Stimulated activated CD8-positive, alpha-beta memory T cell treated with anti-CD3 and anti-CD28 coated beads, Interleukin-15, amount 100 ng/mL, for 4 hours (primary cell): ENCODE measurements at places on chromosomes 13 and 19.

DNA sequence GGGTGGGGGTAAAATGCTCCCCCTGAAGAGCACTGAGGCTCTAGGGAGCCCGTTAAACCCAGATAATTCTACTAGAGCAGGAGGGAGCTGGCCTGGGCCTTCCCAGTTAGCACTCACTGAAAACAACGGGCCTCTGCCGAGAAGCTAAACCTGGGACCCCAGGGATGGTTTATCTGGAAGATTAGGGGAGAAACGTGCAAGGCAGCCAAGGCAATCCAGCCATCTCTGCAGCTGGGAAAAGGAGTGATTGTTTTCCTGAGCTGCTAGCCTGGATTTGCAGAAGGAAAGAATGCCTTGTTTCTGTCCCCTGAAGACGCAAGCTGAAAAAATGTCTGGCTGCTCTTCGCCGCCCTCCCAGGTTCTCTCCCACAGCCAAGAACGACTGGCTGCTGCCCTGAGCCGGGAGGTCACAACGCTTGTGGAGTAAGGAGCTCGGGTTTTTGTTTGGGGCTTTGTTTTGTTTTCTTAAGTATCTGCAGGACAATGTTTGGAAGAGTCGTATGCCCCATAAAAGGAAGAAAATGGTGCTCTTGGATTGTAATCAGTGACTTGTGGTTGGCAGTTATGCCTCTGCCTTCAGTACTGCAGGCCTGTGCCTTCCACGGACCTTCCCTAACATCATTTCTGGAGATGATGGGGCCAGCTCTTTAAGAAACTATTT lies 31.5 kb downstream of the COL4A2 start:
- DNase-seq = no peak

DNA sequence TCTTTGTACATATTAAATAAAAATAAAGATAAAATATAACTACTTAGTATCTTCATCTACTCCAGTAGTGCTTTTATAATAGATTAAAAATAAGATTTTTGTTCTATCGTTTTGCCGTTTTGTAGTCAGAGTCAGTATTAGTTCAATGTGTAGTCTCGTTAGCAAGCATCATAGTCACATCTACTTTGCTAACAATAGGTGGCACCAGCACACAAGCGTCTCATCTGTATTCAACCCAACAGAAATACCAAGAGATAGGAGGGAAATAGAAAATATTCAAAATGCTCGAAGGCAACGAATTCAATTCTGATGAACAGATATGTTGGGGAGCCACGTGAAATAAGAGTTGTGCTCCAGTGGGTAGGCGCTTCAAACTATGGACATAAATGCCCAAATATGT lies 21.4 kb upstream of the MICU2 start:
- DNase-seq = no peak

GRCh38 chr13:73451221-73452029 lies 392.6 kb downstream of the KLF5 start:
- no peak for DNase-seq

- no peak for DNase-seq
Observed at GRCh38 chr19:42403586-42403985, 13.5 kb upstream of the CNFN start.

DNA sequence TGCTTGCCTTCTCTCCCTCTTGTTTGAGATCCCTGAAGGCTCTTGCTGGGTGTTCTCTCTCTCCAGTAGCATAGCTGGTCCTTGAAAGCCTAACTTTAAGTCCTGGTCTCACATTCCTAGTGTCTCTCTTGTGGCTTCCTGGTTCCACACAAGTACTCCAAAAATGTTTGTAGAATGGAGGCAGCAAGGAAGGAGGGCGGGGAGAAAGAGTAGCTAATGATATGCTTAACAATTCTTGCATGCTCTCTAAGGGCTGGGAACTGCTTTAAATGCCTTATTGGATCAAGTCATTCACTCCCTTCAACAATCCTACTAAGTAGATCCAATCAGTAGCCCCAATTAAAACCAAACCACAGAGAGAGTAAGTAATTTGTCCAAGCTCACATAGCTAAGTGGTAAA lies 357.3 kb downstream of the KLF5 start:
- no peak for DNase-seq

- peak; percentile 19 for DNase-seq
Observed at GRCh38 chr19:50003810-50004419, 21.3 kb downstream of the VRK3 start.

DNA sequence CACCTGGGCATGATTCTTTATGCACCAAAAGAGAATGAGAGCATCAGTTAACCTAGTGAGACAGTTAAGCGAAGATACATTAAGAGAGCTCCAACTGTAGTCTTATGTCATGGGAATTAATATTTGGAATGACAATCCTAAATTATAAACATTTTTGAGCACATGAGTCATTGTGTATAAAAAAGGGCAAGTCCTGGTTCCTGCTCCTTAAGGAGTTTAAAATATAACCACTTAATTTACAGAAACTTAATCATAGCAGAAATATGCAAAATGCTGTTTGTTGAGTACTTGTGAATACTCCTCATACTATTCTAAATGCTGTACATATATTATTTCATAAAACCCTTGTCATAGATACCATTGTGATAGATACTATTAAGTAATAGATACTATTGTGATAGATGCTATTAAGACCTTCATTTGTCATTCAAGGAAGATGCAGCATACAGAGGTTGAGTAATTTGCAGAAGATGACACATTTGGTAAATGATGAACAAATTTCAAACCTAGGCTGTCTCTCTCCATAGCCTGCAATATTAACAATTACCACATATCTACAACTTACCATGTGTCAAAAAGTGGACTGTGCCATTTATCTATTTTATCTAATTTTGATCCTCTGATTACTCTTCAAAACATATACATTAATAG lies 301.0 kb downstream of the TBC1D4 start:
- DNase-seq = no peak

- no peak for DNase-seq
Observed at GRCh38 chr13:78238911-78239310, 320.3 kb upstream of the EDNRB start.

DNA sequence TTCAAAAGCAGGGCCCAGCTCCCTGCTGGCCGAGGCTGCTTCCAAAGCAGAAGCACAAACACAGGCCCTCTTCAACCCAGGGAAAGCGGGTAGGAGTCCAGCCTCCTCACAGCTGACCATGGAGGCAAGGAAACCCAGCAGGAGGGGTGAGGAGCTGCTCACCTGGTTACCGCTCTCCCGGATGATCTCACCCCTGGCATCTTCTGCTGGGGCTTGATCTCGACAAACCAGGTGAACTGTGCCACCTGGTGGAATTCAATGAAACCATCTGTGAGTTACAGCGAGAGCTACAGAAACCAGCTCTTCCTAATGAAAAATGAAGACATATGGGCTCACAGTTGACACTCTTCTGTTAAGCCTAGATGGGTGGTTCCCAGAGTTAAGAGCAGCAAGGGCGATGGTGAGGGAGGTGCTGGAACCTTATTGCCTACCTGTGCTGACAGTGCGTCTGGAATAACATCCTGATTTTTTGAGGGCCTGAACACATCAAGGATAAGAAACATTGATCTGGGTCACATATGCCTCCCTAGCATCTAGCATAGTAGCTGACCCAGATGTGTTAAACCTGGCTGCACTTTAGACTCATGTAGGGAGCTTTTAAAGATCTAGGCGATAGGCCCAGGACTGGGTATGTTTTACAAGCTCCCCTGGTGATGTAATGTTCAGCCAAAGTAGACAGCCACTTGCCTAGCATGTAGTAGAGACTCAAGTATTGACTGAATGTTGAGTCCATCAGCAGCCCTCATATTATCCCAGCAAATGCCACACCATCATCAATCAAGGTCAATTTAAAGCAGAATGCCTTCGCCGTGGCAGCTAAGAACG lies 6.1 kb downstream of the DHRS12 start:
- no peak for DNase-seq

DNA sequence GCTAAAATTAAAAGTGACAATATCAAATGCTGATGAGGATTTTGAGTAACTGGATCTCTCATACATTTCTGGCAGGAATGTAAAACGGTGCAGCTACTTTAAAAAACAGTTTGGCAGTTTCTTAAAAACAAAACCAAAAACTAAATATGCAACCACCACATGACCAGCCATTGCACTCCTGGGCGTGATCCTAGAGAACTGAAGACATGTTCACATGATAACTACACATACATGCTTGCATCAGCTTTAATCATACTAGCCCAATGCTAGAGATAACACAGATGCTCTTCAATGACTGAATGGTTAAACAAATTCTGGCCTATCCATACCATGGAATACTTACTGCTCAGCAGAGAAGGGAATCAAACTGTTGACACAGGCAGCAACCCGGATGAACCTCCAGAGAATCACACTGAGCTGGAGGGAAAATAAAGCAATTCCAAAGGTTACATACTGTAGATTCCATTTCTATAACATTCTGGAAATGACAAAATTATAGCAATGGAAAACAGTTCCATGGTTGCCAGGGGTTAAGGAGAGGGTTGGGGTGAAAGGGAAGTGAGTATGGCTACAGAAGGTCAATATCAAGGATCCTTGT lies 25.5 kb upstream of the NAXD start:
- no peak for DNase-seq

GRCh38 chr19:38701455-38702063 lies 42.7 kb downstream of the CAPN12 start:
- DNase-seq = no peak

- no peak for DNase-seq
Observed at GRCh38 chr13:35953537-35954206, 177.5 kb downstream of the DCLK1 start.

- no peak for DNase-seq
Observed at GRCh38 chr13:30457306-30457891, 8.3 kb downstream of the HMGB1 start.

- DNase-seq = no peak
Observed at GRCh38 chr19:18362934-18363542, 22.6 kb downstream of the PGPEP1 start.

- no peak for DNase-seq
Observed at GRCh38 chr13:24802074-24802473, 38.1 kb downstream of the RNF17 start.
